ENCODE measurements at places on chromosomes 3 and 15.

- no peak for DNase-seq
These were observed 66.2 kb upstream of the CGNL1 start for GRCh38 chr15:57309856-57310760.

DNA sequence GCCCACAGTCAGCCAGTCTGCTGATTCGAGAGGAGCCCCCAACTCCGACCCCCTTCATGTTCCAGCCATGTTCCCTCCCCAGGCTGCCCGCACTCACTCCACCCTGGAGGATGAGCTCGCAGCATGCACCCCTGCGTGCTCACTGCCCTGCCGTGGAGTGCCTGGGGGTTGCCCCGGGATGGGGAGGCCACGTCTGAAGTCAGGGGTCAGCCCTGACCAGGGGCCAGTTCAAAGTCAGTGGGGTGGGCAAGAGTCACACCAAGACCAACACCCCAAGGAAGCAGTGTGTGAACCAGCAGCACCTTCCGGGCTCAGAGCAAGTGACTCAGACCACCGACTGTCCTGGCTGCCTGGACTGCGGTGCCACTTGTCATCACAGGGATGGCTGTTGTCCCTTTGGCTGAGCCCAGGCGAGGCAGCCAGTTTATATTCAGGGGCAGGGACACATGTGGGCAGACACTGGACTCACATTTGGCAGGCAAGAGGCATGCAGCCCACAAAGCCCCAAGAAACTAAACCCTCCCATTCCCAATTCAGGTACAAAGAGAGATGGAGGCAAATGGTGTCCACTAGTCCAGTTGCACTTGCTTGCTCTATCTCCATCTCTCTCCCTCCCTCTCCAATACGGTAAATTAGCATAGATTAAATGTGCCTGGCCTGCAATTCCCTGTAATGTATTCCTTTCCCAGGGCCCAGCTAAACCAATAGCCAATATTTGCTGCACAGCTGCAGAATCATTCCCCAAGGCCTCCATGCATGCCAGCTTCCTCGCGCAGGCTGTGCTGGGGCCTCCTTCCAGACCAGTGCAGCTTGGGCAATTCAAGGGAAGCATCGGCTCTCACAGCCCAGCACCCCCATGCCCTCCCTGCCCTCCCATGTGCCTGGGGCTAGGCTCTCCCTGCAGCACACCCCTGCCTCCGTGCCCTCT is 135.7 kb upstream of the IQSEC1 start:
- no peak for DNase-seq

GRCh38 chr3:38000965-38001455 is 10.4 kb downstream of the VILL start:
- DNase-seq, result no peak

DNA sequence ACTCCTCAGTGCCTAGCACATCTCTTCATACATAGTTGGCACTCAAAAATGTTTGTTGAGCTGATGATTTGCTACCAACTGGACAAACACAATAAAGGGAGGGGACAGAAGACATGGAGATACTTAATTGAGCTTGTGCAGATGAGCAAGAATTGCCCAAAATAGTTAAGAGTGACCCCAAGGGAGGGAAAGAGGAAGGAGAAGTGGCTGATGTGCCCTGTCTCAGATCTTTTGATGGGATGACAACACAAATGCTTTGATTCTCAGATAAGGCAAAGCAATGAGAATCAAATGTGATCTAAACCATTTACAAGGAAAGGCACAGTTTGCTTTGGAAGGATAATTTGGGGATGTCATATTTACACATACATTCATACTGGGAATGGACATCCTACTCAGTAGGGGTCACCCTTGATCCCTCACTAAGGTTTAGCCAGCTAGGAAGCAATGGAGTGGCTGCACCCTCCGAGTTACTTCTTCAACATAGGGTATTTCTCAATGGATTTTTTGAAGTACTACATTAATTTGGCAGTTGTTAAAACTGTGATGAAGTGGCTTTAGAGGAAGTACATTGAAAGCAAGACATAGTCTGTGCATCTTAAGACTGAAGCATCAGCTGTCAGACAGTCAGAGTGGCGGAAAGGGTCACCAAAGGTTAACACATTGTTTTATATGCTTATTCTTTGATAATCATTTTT is 21.9 kb upstream of the SSR3 start:
- no peak for DNase-seq

- DNase-seq, result no peak
These were observed 50.2 kb downstream of the CA12 start for GRCh38 chr15:63331456-63331855.

- no peak for DNase-seq
These were observed 50.6 kb downstream of the KLHDC8B start for GRCh38 chr3:49222002-49222401.

- DNase-seq, result no peak
These were observed 214.7 kb downstream of the CHL1 start for GRCh38 chr3:411226-411625.

GRCh38 chr3:89180334-89180733 is 72.9 kb downstream of the EPHA3 start:
- no peak for DNase-seq

DNA sequence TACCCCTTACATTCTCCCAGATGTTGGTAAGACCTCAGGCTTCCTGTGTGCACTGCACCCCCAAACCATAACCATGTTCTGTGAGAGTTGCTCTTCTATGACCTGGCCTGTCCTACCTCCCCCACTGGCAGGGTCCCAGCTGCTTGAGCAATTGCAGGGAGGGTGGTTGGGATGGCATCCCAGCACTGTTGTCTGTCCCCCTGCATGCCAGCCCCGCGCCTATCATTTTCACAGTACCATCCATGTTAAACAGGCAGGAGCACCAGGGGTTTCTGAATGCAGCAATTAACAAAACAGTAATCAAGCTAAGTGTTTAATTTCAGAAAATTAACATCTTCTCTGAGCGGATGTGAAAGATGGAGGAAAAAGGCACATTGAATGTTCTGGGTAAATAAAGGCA is 345.5 kb downstream of the EPHB1 start:
- DNase-seq, result no peak

DNA sequence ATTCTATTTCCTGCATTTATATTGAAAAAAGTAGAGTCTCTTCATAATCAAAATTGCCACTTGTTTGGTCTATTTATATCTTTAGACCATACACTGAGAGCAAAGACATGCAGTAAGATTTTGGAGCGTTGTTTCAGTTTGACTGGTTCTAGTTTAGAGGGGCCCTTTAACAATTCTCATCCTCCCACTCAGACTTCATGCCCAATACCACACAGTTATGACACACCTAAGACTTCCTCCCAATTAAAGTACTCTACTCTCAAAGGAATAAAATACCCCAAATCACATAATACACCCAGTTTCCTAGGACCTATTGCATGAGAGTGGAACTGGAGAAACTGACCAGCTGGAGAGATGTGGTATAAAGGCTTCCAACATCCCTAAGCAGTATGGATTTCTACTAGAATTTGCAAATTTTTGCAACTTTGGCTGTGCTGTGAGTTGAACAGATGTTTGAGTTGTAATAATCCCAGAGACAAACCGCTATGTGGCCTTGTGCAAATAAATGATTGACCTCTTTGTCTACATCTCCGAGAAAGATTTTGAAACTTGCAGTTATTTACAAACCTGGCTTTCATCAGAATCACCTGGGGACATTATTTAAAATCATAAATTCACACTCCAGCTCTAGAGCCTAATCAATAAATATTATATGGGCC is 170.0 kb upstream of the ROBO2 start:
- no peak for DNase-seq

- no peak for DNase-seq
These were observed 307.3 kb downstream of the SV2B start for GRCh38 chr15:91407269-91407889.

DNA sequence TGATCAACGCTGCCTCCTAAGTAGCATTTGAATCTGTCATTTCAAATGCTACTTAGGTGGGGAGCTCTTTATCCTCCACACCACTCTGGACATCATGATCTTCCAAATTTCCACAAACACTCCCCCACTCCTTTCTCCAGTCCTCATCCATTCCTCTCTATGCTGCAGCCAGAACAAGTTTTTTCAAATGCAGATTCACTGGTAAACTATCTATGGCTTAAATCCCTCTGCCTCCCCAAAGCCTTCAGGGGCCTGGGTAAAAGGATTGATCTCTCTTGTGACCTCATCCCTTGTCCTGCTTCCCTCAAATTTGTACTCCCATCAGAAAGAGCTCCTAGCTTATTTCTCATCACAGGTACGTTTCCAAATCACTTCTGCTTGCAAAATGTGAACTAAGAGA is 1.3 kb upstream of the AEN start:
- DNase-seq, result no peak

DNA sequence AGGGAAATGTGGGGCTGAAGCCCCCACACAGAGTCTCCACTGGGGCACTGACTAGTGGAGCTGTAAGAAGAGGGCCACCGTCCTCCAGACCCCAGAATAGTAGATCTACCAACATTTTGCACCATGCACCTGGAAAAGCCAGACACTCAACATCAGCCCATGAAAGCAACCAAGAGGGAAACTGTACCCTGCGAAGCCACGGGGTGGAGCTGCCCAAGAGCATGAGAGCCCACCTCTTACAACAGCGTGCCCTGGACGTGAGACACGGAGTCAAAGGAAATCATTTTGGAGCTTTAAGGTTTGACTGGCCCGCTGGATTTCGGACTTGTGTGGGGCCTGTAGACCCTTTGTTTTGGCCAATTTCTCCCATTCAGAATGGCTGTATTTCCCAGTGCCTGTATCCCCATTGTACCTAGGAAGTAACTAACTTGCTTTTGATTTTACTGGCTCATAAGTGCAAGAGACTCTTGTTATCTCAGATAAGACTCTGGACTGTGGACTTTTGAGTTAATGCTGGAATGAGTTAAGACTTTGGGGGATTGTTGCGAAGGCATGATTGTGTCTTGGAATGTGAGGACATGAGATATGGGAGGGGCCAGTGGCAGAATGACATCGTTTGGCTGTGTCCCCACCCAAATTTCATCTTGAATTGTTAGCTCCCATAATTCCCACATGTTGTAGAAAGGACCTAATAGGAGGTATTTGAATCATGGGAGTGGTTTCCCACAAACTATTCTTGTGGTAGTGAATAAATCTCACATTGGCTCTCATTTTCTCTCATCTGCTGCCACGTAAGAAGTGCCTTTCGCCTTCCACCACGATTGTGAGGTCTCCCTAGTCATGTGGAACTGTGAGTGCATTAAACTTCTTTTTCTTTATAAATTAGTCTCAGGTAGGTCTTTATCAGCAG is 105.8 kb downstream of the CBLB start:
- DNase-seq, result no peak

DNA sequence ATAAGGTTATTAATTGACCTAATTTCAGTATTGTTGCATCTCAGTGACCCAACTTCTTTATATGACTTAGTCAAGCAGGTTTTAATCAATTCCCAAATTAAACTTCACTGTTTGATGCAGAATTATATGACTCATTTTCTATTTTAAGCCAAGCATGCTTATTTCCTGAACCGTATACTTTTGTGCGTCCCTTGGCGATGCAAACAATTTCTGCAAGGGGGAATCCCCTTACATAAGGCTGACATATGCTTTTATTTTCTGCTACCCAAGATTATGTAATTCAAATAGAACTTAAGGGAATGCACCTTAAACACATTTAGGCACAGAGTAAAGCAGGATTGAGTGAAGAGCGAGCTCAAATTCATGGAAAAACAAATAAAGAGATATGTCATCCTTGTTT is 303.9 kb downstream of the PDCD6IP start:
- no peak for DNase-seq

DNA sequence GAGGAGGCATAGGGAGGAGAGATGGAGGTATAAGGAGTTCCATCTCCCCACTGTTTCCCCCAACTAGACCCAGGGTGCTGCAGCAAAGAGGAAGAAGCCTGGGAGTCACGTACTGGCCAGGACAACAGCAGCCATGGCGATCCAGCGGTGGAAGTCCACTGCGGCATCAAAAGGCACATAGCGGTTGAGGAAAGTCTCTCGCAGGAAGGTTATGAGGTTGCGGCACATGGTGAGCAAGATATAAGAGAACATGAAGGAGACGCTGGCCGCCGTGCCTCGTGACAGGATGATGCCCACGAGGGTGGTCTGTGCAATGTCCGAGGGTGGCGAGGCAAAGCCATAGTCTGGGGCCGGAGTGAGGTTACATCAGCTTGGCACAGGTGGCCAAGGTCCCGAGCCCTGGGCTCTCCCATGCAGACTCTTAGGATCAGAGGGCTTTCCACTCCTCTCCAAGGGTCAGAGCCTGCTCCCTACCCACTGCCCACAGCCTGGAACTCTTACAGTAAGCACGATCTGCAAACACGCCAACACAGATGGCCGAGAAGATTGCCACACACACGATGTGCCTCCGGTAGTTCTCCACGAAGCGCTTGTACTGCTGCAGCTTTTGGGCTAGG is 14.3 kb downstream of the DUOX2 start:
- DNase-seq, result no peak

DNA sequence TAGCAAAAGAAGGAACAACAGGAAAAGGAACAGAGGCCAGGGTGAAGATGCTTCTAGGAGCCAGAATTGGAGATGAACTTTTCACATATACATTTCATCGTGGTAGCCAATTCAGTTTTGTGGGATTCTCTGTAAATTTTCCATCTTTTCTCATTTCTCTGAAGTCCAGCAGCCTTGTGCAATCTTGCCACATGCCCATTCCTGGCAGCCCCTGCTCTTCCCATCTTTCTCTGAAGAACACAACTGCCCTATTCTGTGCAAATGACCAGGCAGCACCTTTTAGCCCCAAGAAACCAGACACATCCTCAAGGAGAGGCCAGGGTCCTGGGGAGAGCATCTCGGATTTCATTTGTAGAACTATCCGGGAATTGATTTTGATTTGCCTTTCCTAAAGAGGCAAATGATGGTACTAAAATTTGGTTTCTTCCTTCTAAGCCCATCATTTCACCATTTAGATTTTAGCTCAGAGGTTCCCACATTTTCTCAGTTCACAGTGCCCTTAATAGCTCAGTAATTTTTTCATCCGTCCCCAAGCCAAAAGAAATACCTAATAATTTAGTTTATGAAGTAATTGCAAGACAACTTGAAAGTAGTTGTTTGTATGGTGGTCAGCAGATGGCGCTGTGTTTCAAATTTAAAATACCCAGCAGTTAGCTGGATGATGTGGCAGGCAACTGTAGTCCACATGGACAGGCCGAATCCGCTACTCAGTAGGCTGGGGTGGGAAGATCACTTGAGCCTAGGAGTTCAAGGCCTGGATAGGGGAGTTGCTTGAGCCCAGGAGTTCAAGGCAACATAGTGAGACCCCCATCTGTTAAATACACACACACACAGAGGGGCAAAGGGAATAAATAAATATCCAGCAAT is 61.3 kb upstream of the ACKR4 start:
- peak; percentile 8 for DNase-seq

GRCh38 chr3:16811950-16812349 is 72.8 kb upstream of the PLCL2 start:
- DNase-seq, result no peak

- DNase-seq, result no peak
These were observed 7.8 kb downstream of the MAP2K1 start for GRCh38 chr15:66394472-66394871.

GRCh38 chr15:39330061-39330460 is 250.8 kb upstream of the THBS1 start:
- DNase-seq, result no peak

DNA sequence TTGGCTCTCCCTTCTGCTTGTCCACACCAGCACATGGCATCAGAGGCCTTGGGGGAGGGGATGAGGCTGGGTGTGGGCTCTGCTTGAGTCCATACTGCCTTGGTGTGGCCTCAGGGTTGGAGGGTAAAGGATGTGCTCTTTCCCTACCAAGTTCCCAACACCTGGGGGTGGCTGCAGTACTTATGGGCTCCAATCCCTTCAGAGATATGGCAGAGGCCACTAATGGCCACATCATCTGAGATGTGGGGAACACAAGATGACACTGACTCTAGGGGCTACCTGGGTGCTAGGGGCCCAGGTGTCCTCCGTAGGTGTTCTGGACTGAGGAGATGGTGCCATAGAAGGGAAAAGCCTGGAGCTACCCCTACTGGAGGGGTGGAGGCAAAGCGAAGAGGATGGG is 6.9 kb downstream of the CXCR6 start:
- DNase-seq, result no peak
